ENCODE measurements at places on chromosomes 2 and 18.

GRCh38 chr2:41621095-41621494, 426.7 kb upstream of the PKDCC start:
- DNase-seq: no peak

- DNase-seq: no peak
Measured at GRCh38 chr2:179655627-179656026, 205.8 kb downstream of the ZNF385B start.

DNA sequence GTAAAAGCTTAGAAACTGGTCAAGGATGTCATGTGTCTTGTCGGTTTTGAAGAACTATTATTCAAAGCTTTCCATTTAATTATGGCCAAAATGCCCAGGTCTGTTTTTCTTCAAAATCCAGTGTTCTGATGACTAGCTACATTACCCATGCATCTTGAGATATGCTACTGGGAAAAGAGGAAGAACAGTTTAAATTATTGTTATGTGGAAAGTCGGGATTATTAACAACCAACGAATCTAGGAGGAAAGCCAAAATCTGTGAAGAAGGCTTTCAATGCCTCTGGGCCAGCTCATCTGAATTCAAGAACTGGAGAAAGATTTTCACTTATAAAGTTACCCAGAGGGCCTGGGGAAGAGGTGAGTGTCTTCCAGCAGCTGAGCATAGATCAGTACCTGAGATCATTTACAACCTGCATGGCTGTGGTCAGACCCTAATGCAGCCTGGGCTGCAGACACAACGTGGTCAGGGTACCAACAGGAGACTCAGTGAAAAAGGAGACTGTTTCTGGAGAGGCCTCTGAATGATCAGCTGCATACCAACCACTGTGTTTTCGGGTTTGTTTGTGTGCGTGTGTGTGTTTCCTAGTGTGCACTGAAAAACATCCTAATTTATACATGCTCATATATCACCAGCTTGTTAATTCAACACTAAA, 308.5 kb downstream of the NRXN1 start:
- no peak for DNase-seq

DNA sequence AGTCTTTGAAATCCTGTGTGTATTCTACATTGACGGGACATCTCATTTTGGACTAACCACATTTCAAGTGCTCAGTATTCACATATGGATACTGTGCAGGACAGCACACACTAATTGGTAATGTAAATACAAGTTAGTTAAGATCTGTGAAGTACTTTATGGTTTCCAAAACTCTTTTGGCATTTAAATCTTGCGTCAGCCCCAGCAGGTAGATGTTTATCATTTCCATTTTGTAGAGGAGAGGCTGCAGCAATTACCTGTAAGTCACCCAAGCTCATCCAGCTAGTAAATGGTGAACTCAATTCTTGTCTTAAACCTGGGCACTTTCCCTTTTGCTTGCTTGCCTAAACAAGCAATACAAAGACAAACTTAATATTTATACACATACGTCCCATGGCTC, 1.6 kb upstream of the NAGK start:
- DNase-seq: no peak

DNA sequence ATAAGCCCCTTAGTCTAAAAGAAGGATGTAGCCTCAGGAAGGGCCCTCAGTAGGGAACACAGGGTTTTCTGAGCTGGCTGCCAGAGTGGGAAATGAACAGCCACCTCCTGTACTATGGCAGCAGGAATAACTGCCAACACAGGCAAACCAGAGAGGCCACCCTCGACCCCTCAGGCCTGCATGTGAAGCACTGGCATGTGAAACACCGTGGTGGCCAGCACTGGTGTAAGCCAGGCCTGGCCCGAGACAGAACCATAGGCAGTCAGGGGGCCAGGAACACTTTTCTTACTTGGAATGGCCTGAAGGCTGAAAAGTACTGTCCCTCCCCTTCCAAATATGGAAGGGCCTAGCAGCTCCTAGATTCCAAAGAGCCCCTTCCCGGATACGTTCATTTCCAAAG, 28.2 kb downstream of the SFXN5 start:
- no peak for DNase-seq

DNA sequence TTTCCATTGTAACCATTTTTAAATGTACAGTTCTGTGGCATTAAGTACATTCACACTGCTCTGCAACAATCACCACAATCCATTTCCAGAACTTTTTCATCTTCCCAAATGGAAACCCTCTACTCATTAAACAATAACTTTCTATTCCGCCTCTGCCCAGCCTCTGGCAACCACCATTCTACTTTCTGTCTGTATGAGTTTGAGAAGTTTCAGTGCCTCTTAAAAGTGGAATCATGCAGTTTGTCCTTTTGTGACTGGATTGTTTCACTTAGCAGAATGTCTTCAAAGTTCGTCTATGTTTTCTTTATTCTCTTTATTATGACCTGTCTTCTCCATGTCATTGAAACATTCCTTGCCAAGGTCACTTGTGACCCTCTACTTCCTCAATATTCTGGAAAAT, 22.0 kb upstream of the PELI1 start:
- DNase-seq: no peak

GRCh38 chr2:1609040-1609439, 135.3 kb downstream of the PXDN start:
- no peak for DNase-seq

DNA sequence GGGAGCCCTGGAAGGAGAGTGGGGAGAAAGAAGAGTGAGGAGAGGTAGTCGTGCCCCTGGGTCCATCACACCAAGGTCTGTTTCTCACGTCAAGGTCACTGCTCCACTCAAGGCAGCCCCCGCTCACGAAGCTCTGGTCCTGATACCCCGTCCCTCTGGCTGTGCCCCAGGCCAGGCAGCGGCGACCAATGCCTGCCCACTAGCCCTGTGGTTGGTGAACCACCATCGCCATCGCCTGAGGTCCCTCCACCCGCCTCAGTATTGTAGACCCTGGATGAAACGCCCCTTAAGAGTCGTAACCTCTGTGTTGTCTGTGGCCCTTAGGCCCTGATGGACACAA, 378.3 kb upstream of the MYT1L start:
- DNase-seq: no peak

DNA sequence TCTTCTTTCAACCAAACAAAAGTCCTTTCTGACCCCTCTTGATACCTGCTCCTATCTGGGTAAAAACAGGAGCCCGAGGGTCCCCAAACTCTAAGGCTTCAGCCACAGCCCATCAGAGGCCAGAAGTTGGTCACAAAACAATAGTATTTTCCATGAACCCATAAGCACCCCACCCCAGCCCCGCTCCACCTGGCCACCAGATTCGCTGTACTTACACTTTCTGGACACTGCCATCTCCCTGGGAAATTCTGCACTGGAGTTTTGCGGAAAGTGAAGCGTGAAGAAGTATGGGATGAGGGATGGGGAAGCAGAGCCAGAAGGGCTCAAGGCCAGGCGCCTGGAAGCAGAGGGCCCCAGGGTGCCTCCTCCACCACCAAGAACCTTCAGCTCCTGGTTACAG, 5.2 kb upstream of the RUFY4 start:
- DNase-seq: no peak

DNA sequence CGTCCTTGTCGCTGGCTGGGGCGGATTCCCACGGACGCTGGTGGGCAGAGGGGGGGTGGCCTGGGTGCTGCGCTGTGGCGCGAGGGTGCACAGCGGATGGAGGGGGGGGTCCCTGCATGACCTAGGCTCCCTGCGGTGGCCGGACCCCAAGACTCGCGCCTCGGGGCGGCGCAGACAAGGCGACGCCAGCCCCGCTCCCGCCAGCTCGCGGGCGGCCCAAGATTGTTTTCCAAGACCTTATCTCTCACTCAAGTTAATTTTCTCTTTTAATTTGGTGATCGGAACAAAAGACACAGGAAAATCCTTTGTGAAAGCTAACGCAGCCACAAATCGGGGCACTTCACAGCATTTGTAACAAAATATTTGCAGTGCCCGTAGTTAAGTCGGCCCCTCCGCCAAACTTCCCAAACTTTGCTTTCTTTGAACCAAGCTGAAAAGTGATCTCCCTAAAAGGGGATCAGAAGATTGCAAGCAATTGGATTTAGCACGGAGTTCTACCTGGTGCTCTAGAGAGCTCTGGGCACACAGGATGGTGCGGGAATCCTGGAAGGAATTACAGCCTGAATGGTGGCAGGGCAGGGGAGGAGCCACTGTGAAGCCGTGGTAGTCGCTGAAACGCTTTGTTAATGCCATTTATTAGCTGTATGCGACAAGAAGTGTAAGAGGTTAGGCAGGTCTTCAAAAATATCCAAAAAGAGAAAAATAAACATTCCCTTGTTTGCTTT, 4.8 kb upstream of the ID2 start:
- no peak for DNase-seq

DNA sequence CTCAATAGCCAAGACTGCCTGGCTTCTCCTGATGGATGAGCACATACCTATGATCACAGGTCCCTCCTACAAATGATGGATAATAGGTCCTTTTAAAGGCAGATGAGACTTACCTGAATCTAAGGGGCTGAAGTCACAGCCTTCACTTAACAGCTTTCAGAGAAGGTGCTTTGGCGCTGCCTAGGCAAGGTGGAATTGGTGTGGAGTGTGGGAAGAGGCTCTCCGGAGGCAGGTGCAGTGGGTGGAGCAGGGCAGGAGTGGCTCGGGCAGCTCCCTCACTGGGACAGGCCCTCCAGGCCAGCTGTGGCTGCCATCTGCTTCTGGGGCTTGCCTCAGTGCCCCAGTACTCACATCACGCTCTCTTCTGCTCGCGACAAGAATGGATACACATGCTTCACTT, 99.0 kb upstream of the TPO start:
- no peak for DNase-seq

DNA sequence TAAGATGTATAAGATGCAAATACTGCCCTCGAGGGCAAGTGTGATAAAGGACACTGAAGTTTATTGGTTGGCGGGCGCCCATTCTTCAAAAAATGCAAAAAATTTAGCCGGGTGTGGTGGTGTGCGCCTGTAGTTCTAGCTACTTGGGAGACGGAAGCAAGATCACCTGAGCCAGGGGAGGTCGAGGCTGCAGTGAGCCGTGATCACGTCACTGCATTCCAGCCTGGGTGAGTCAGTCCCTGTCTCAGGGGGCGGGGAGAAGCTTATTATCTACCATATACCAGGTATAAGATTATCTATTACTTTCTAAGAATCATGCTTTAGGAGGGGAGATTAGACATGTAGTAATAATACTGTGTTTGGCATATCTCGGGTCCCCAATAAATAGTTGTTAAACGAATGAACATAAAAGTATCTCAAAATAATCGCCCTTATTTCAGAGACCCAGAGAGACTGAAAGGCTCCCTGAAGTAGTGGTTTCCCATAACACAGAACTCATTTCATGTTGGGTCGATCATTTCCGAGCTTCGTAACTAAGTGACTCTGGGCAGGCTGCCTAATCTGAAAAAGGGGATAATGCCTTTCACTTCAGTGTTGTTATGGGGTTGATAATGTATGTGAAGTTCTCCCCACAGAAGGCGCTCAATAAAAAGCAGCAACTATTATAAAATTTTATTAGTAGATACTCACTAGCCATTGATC, 1.2 kb upstream of the SELENOI start:
- no peak for DNase-seq

GRCh38 chr2:237408335-237409000, 5.5 kb downstream of the COL6A3 start:
- DNase-seq: no peak

DNA sequence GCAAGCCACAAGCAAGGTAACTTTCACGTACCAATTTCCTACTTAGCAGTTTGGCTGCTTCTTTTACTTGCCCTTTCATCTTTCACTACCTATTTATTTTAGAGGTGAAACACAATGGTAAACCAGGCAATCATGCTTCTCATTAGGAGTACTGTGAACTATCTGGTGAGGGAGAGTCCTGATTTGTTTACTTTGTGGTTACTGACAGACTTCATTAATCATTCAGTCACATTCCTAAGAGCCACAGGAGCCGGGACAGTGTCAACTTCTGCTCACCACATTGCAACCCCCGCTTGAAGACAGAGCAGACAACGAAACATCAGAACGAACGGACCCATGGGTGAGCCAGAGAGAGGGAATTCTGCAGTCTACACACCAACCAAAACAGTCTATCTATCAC, 28.8 kb downstream of the TUBB6 start:
- no peak for DNase-seq

DNA sequence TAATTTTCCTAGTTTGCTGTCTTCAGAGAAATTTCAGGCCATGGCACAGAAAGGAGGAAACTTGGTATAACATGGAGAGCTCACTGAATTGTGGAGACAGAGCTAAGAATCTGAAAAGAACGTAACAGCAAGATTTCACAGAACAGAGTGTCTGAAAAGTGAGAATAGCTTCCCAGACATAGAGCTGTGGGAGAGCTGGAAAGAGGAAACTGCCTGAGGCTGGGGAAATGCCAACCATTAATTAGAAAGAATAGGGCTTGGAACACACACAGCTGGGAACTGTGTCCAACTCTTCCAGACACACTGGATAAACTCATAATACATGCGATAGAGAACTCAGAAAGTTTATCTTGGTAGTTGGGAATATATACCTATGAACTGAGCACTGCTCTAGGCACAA, 51.6 kb upstream of the KYNU start:
- no peak for DNase-seq

DNA sequence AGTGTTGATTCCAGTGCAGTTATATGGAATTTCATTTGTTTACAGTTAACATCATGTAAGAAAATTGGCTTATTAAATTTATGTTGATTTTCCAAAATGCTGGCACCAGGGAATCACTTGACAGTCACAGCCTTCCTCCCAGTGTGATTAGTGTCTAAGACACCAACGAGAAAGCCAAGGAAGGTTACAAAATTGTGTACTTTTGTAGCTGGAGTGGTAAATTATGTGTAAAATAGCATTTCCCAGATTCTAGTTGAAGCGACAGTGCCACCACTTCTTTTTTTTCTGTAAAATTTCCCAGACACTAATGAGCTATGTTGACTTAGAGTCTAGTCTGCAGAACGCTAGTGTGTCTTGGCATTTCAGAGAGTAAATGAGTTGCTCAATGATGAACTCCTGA, 101.3 kb downstream of the NCK2 start:
- no peak for DNase-seq

Data from memory B cell (primary cell).